MV-4-11 (cell line): ENCODE measurements at places on chromosomes 1 and 21.

- DNase-seq: peak; percentile 25
Observed at GRCh38 chr21:31554511-31555022, 104.9 kb upstream of the SOD1 start.

DNA sequence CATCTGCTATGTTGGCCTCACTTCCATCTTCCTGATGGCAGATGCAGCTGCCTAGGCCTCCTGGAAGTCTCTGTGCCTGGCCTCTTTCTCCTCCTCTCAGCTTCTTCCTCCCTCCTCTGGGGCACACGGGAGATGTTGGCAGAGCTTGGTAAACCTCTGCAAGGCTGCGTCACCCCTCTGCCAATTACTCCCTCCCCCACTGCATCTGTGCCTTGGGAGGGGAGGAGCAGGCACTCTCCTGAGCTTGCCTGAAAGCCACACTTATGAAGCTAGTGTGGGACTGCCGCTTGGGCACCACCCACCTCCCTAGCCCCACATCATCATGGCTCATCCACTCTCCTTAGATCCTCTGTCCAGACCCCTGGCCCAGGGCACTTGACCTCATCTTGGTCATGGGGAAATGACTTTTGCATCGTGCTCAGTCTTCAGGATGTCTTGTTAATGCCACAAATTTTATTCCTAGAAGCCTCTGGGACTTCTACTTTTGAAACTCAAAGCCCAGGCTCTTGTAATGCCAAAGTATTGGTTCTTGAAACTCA lies 7.3 kb upstream of the TMEM51 start:
- DNase-seq: no peak

DNA sequence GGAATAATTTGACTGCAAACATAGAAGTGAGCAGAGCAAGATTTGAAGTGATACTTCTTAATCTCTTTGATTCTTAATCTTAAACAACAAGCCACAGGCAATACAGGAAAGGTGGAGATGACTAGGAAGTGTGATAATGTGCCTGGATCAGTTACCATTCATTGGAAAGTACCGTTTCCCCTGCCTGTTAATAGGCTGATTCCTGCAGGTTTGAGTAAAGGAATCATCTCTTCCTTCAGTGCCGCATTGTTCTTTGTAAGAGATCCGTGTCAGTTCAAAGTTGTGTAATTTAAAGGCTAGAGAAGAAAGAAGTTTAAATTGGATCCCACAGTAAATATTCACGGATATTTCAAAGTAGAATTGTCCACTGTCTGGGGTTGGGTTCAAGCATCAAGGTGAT lies 43.5 kb upstream of the BCL10 start:
- DNase-seq: no peak

DNA sequence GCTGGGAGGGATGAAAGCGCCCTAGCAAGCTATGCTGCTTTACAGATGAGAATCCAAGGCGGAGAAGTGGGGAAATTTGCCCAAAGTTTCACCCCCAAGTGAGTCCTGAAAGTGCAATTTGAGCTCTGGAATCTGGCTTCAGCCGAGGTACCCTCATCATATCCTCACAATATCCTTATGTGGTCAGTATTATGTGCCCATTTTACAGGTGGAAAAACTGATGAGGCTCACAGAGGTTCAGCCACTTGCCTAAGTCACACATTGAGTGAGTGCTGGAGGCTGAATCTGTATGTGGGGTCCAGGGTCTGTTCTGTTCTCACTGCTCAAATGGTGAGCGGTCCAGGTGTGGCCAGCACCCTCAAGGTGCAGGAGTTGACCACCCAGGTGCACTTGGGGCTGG lies 85.3 kb downstream of the MATN1 start:
- no peak for DNase-seq

DNA sequence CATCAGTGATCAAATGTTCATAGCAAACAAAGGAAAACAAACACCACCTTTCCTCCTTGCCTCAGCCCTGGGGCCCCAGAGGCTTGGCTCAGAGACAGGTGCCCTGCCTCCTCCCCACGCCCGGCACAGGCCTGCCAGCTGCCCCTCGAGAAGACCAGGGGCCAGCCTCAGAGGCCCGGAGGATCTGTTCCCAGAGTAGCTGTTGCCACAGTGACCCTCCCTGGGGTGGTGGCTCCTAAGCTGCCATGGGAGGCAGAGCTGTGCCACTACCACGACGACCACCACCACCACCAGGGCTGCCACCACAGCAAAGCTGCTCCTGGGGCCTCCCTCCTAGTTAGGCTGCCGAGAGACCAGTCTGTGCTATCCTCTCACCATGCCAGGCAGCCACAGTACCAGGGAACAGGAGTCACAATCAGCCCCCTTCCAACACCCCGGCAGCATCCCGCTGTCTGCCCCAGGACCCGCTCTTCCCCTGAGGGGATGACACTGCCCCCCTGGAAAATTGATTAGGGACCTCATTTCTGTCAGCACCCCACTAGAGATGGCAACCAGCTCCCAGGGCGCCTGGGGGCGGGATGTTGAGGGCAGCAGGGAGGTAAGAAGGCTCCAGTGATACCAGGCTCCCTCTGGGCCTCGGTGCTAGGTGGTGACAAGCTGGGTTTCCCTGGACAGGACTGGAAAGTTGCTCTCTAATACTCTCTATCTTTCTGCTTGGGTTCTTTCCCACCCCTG lies 30.5 kb downstream of the KCNC4 start:
- no peak for DNase-seq

GRCh38 chr1:19507516-19507915 lies 22.2 kb upstream of the CAPZB start:
- peak; percentile 21 for DNase-seq

GRCh38 chr1:155893389-155894142 lies 17.6 kb downstream of the RIT1 start:
- DNase-seq: peak; percentile 62

DNA sequence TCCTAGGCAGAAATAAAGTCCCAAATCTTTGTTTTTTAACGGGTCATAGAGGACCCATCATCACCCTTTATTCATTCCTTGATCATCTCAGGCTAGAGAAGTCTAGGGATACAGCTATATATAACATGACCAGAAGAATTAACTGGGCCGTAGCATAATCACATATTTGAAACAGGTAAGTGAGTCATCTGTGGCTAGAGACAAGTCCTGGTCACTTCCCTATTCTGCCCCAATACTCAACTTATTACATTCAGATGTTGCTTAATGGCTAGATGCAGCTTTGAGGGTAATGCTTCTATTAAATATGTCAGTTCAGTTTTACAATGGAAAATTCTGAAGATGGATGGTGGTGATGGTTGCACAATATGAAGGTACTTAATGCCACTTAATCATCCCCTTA lies 47.0 kb downstream of the EXO1 start:
- DNase-seq: peak; percentile 50

GRCh38 chr21:46319186-46319585 lies 4.5 kb downstream of the C21orf58 start:
- no peak for DNase-seq

DNA sequence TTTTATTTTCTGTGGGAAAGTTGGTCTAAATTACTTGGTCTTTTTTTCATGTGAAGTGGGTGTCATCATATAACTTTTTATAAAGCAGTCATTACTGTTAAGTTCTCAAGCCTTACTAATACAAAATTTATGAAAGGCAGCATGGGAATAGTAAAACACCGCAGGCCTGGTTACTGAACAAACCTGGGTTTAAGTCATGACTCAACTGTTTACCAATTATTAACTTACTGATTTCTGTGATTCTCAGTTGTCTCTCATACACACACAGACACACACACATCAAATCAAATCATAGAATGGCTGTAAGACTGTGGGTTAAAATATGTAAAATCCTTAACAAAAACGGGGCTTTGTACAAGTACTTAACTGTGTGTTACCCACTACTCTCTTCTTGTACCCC lies 14.6 kb downstream of the MAEL start:
- no peak for DNase-seq

DNA sequence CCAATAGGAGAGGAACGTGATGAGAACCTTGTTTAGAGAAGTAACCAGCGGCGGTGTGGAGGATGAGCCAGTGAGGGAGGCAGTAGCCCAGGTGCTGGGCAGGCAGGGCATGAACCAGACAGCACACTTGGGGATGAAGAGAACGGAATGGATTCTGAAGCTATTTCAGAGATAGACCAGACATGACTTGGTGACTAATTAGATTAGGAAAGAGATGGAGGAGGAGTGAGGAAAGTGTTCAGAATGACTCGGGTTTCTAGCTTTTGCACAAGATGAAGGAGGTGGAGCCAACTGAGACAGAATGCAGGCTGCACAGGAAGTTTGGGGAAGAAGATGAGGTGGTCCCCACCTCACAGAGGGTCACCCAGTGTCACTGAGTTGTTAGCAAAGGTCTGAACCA lies 5.1 kb downstream of the PEF1 start:
- DNase-seq: peak; percentile 68

- DNase-seq: no peak
Observed at GRCh38 chr1:242454262-242455051, 70.0 kb downstream of the PLD5 start.

DNA sequence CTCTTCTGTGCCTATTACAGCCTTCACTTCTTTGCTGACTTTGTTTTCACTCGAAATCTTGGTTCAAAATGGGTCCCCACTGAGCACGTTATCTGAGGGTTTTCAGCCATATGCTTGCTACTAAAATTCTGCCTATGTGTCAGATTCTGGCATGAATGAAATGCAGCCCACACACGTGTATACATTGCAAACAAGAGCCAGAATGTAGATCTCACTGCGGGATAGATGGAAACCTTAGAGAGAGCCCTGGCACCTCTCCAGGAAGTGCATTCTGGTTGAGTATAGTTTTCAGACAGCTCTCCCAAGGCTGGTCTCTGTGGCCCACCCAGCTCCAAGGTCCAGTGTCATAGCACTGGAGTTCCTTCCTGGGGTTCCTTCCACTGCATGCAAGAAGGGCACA lies 234.7 kb upstream of the GJB5 start:
- DNase-seq: no peak

DNA sequence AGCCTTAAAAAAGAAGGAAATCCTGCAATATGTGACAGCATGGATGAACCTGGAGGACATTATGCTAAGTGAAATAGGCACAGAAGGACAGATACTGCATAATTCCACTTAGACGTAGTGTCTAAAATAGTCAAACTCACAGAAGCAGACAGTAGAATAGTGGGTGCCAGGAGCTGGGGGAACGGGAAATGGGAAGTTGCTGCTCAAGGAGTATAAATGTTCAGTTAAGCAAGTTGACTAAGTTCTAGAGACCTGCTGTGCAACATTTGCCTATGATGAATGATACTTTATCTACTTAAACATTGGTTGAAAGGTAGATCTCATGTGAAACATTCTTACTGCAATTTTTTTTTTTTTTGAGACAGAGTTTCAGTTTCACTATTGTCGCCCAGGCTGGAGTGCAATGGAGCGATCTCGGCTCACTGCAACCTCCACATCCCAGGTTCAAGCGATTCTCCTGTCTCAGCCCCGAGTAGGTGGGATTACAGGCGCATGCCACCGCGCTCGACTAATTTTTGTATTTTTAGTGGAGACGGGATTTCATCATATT lies 197.8 kb downstream of the HIVEP3 start:
- peak; percentile 40 for DNase-seq

- no peak for DNase-seq
Observed at GRCh38 chr1:219555031-219555692, 57.7 kb downstream of the ZC3H11B start.

- no peak for DNase-seq
Observed at GRCh38 chr1:234972411-234973191, 156.0 kb downstream of the TOMM20 start.

DNA sequence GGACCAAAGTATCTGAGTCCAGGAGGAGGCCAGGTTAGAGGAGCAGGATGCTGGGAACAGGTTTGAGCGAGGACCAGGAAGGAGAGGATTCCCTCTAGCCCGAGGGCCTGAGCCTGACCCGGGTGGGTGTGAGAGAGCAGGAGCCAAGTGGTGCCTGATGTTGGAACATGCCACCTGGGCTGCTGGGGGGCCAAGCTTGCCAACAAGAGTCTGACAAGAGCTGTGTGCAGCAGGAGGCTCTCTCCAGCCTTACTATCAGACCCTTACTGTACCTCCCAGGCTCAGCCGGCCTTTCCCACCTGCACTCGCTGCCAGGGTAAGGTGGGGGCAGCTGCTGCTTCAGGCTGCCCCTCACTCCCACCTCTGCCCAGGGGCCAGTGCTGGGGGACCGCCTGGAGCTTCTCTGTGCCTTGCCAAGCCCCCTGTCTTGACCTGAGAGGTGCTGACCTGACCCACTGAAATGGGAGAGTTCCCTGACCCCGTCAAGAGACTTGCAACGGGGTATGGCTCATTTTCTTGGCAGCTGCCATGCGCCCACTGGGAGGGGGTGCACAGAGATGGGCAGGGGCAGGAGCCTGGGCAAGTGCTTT lies 159.6 kb upstream of the VAMP3 start:
- DNase-seq: no peak

DNA sequence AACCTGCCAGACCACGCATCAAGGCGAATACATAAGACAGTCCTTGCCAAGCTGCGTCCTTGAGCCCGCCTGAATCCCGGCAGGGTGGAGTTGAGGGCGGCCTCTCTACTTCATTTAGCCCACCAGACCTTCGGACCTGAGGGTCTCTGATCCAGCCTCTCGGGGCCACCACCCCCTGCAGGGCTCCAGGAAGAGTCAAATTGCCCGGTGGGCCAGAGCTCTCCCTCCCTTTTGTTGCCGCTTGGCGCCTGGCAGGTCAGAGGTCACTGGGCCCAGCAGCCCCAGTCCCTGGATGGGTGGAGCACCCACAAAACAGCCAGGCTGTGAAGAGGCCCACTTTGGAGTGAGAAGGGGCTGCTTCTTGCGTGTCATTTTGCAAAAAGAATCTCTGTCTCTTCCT lies 9.0 kb downstream of the GNG4 start:
- DNase-seq: no peak

DNA sequence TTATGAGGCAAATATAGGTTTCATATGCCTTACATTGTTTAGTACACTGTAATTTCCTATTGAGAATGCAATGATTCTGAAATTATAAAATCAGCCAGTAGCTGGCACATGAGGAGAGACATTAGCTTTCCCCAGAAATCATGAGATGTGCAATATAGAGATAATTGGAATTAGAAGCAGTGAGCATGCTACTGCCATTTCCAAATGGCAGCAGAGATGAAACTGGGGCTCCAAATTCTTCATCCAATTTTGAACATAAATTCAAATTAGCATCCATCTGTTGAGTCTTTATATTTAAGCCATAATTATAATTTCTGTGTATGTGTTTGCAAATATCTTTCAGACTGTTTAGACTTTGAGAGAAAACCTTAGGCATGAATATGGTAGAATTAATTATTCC lies 28.8 kb downstream of the PTGER3 start:
- no peak for DNase-seq

- no peak for DNase-seq
Observed at GRCh38 chr1:64072089-64072793, 131.2 kb upstream of the UBE2U start.

- no peak for DNase-seq
Observed at GRCh38 chr1:116720364-116721038, 33.7 kb upstream of the CD2 start.

GRCh38 chr21:32172106-32172505 lies 106.7 kb downstream of the MIS18A start:
- no peak for DNase-seq

- no peak for DNase-seq
Observed at GRCh38 chr1:95650631-95651030, 416.6 kb downstream of the RWDD3 start.

- no peak for DNase-seq
Observed at GRCh38 chr1:70290218-70290617, 64.3 kb downstream of the ANKRD13C start.
